ENCODE measurements at places on chromosomes 3 and 15. TPM values are rescaled to one million over a fixed set of nuclear protein-coding genes. Genes with fewer than 3 reads are reported as not detected.

- H3K27ac ChIP-seq, result no peak within 1 kb of the TSS
- no peaks in the 10 kb centered on the region for H3K27me3 ChIP-seq
- H3K4me1 ChIP-seq, result no peaks in the 10 kb centered on the region
- no peak for DNase-seq
- no peak within 1 kb of the TSS for H3K4me3 ChIP-seq
These were observed at the start of gene SERPINI2 for GRCh38 chr3:167473863-167474262. SERPINI2 (minus strand) TSS chr3:167474042; CDS start chr3:167471834, 2,208 bp downstream.

GRCh38 chr3:120780977-120781376 lies 38.4 kb downstream of the GTF2E1 start:
- no peaks in the 10 kb centered on the region for H3K27me3 ChIP-seq
- H3K27ac ChIP-seq, result no peak overlapping the region
- H3K4me3 ChIP-seq, result no peak overlapping the region
- H3K36me3 ChIP-seq, result peaks cover 27% of the 10 kb centered on the region

The ACTRT3 gene
- total RNA-seq, result 0.28 TPM

The CNTN4 gene
- not detected for total RNA-seq

- no peak overlapping the region for H3K27ac ChIP-seq
- H3K4me1 ChIP-seq, result no peaks in the 10 kb centered on the region
- no peaks in the 10 kb centered on the region for H3K36me3 ChIP-seq
- no peak for DNase-seq
These were observed 943.8 kb downstream of the VGLL3 start for GRCh38 chr3:86047161-86047560.

Data from activated naive CD8-positive, alpha-beta T cell treated with anti-CD3 and anti-CD28 coated beads, Interleukin-2, amount 10 ng/mL, durations not matched to agents 7 days and 5 days (primary cell).